CD8-positive, alpha-beta memory T cell (primary cell): ENCODE measurements at places on chromosomes 7 and 10.

GRCh38 chr10:6050801-6051445, 11.2 kb downstream of the IL2RA start:
- DNase-seq, result peak; percentile 90

GRCh38 chr10:110455446-110455845, 42.3 kb upstream of the DUSP5 start:
- DNase-seq, result no peak

DNA sequence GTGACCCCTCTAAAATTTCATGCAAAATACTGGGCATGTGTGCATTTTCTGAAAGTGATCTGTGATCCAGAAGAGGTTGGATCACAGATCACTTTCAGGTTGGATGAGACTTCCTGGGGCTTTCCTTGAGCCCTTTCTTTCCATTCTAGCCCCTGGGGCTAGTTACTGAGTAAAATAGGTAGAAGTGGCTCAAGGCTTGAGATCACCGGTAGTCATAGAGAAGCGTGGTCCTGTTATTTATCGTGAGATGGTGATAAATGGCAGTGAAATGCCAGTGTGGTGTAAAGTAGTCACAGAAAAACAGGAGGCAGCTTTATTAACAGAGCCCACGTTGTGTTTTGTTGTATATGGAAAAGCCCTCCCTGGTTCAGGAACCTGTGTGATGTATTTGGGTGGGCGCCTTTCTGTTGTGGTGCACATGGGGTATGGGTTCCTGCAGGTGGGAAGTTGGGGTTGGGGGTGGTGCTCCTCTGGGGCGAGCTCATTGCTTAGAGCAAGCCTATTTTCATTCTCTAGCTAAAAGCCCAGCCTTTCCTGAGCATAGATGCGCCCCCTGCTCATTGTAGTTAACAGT, 34.0 kb upstream of the SH2D4B start:
- DNase-seq, result no peak

- DNase-seq, result no peak
Observed at GRCh38 chr10:11381023-11381422, 230.4 kb downstream of the USP6NL start.

- no peak for DNase-seq
Observed at GRCh38 chr7:5437987-5438386, 14.4 kb upstream of the TNRC18 start.

GRCh38 chr7:8051998-8052397, 83.4 kb downstream of the GLCCI1 start:
- DNase-seq, result no peak

- DNase-seq, result no peak
Observed at GRCh38 chr10:8378198-8378983, 323.9 kb downstream of the GATA3 start.

DNA sequence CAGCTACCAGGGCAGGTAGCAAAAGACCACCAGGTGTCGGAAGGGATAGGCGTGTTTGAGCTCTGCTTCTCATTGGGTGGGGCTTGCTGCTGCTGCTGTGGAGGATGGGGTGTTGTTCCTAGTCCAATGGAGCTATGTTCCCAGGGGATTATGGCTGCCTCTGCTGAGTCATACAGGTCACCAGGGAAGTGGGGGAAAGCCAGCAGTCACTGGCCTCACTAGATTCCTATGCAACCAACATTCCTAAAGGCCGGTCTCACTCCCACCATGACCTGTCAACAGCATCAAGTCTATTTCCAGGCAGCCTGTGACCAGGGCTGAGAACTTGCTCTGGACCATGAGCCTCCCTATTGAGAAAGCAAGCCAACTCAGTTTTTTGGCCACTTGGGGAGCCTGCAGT, 1160.8 kb downstream of the REEP3 start:
- no peak for DNase-seq

DNA sequence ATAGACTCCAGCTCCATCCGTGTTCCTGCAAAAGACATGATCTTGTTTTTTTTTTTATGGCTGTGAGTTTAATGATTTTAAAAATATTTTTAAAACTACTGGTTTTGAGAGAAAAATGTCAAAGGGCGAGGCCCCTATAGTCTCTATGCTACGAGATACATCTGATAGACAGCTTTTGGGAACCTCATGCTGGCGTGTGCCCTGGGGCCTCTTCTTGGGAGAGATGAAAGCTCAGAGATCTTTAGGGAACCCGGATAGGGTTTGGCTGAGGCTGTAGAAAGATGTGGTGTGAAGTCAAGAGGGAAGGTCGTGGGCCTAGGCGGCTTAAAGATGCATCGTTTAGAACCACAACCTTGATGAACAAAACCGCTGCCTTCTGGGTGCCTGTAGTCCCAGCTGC, 70.2 kb downstream of the PDIA4 start:
- no peak for DNase-seq

- DNase-seq, result no peak
Observed at GRCh38 chr7:51592842-51593599, 276.4 kb upstream of the COBL start.

- DNase-seq, result no peak
Observed at GRCh38 chr7:135257-135653, 57.1 kb upstream of the FAM20C start.

GRCh38 chr10:73758704-73759511, 14.7 kb downstream of the SEC24C start:
- peak; percentile 63 for DNase-seq

DNA sequence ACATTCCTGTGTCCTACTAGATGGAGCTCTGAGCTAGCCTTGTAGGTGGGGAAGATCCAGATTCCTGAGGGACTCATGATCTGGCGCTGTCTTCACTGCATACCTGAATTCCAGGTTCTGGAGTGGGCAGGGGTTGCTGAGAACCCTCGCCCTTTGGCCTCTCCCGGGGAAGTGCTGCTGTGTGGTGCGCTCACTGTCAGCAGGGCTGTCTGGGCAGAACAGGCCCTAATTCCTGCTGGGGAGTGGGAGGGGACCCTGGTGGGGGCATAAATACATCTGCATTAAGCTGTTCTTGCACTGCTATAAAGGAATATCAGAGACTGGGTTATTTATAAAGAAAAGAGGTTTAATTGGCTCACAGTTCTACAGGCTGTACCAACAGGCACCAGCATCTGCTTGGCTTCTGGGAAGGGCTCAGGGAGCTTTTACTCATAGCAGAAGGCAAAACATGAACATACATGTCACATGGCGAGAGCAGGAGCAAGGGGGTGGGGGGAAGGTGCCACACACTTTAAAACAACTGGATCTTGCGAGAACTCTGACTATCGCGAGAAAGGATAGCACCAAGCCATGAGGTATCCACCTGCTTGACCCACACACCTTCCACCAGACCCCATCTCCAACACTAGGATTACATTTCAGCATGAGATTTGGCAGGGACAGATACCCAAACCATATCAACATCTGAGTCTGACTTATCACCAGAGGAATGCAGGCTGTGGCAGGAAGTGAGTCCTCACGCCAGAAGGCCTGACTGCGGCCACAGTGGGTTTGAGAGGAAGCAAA, 115.0 kb downstream of the ADCY1 start:
- no peak for DNase-seq

GRCh38 chr10:78700413-78700812, 368.4 kb upstream of the ZMIZ1 start:
- DNase-seq, result no peak

DNA sequence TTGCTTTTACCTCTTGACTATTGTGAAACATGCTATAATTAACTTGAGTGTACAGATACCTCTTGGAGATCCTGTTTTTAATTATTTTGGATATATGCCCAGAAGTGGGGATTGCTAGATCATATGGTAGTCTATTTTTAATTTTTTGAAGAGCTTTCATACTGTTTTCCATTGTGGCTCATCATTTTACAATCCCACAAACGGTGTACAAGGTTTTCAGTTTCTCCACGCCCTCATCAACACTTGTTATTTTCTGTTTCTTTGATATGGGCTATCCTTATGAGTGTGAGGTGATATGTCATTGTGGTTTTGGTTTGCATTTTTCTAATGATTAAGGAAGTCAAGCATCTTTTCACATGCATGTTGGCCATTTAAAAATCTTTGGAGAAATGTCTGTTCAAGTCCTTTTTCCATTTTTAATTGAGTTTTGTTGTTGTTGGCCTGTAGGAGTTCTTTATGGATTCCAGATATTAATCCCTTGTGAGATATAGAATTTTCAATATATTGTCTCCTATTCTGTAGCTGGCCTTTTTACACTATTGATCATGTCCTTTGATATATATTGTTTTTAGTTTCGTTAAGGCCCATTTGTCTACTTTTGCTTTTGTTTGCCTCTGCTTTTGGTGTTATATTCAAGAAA, 7.5 kb downstream of the AGK start:
- DNase-seq, result no peak

GRCh38 chr7:17136126-17136525, 162.3 kb upstream of the AHR start:
- DNase-seq, result no peak

GRCh38 chr10:50981385-50981784, 92.9 kb upstream of the PRKG1 start:
- DNase-seq, result no peak

- no peak for DNase-seq
Observed at GRCh38 chr10:88064608-88065382, 201.4 kb downstream of the PTEN start.
